ENCODE measurements at places on chromosomes 11 and 22.

DNA sequence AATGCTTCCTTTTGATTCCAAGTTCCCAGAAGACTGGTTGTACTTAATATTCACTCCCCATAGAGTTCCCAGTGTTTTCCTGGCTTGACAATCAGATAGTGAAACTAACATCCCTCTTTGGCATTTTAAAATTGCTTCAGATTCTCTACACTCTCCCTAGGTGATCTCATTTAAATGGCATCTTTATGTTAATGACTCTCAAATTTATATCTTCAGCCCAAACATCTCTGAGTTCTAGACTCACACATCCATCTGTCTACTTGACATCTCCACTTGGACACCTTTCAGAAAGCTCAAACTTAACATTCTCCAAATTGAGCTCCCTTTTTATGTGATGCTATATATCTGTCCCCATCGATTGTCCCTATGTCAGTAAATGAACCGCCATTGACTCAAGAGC is 232.0 kb downstream of the NTM start:
- no peak for DNase-seq

- no peak for DNase-seq
Measured at GRCh38 chr22:37549704-37550059, 10.6 kb upstream of the CDC42EP1 start.

GRCh38 chr11:89163686-89164085 is 14.0 kb upstream of the TYR start:
- DNase-seq = no peak

GRCh38 chr11:78727816-78728215 is 153.2 kb upstream of the NARS2 start:
- DNase-seq = no peak

- peak; percentile 34 for DNase-seq
Measured at GRCh38 chr11:48107188-48107704, 109.4 kb upstream of the OR4B1 start.

GRCh38 chr11:106420048-106420665 is 342.7 kb downstream of the AASDHPPT start:
- no peak for DNase-seq

- DNase-seq = no peak
Measured at GRCh38 chr11:18111005-18111404, 5.1 kb upstream of the SAAL1 start.

DNA sequence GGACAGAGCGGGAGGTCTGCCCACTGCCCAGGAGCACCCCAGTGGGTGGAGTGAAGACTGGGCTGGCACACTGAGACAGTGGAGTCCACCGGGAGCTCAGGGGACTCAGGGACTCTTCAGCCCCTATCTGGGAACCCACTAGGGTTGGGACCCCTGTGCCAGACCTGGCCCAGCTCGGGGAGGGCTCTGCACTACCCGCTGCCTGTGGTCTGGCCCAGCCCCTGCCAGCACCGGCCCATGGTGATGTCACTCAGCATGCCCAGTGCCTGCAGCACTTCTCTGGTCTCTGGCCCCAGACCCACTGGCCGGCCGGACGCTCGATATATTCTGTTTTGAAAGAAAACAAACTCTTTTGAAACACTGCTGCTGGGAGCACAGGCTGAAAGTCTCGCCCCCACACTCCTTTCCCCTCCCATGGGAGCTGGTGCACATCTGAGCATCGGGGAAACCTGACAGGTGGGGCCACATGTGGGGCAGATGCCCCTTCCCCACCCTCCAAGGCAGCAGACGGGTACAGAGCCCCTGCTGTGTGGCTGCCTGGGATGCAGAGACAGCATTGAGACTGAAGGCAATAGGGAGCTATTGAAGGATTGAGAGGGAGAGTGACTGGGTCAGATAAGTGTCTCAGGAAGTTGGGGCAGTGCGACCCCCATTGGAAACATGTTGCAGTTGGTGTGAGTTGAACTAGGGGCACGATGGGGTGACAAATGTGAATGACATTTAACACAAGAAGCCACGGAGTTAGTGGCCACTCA is 62.9 kb downstream of the MYEOV start:
- no peak for DNase-seq

- DNase-seq = no peak
Measured at GRCh38 chr11:119663279-119663678, 65.7 kb downstream of the NECTIN1 start.

DNA sequence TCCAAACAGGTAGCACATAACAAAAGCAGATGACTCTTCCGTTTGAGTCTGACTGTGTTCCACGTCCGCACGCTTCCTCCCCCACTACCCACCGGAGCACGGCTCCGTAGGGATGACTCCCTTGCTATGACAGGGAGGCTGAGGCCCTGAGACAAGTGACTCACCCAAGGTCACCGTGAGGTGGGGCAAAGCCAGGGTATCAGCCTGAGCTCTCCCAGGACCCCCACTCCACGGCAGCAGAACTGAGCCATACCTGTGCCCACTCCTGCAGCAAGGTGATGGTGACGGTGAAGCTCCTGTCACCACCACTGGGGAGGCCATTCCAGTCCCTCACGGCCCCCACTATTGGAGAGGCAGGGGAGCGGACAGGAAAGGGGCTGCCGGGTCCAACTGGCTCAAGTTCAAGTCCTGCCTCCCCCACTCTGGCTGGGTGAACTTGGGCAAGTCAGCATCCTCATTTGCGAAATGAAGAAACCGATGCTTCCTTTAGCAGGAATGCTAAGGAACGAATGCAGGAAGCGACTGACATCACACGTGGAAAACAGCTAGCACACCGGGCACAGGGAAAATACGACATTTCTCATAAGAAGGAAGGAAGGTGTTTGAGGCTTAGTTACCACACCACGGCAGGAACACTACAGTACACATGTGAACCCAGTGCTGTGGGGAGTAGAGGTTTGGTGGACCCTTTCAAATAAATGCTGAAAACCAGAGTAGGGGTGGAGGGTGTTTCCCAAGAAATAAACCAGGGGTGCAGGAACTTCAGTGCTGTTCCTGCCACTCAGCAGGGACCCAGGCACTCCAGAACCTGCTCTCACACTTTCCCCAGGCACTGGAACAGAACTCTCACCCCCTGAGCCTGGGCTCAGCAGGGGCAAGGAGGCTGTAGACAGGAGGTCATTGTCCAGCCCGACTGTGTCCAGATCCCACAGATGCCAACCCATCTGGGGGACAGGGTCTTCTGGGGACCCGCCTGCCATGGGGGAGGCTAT is 32.4 kb upstream of the CBX7 start:
- no peak for DNase-seq

- DNase-seq = no peak
Measured at GRCh38 chr22:42959576-42960509, 55.1 kb downstream of the PACSIN2 start.

DNA sequence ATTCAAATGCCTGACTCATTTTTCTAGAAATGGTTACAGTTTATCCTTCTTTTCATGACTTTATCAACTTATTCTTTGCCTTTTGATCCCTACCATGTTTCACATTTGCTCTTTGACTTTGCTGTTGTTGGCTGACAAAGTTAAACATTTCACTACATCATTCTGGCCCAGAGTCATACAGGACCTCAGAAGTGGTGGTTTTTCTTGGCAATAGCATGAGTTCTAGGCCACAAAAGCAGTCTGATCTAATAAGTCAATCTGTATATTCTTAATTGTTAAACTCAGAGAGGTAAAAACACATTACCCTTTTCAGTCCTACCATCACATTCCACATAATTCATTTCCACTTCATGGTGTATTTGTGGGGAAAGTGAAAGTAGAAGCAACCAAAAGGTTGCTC is 763.2 kb upstream of the TENM4 start:
- DNase-seq = no peak

- no peak for DNase-seq
Measured at GRCh38 chr11:62874851-62875250, 5.8 kb upstream of the SLC3A2 start.

DNA sequence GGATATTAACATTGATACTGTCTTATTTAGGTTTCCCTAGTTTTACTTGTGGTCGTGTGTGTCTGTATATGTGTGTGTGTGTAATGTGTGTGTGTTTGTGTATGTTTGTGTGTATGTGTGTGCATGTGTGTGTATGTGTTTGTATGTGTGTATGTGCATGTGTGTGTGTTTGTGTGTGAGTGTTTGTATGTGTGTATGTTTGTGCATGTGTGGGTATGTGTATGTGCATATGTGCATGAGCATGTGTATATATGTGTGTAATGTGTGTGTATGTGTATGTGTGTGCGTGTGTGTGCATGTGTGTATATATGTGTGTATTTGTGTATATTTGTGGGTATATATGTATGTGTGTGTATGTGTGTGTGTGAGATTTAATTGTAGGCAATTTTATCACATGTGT is 17.3 kb upstream of the DNAL4 start:
- DNase-seq = no peak

GRCh38 chr11:115303929-115304531 is 200.2 kb downstream of the CADM1 start:
- no peak for DNase-seq

GRCh38 chr11:109984634-109985289 is 108.4 kb upstream of the ZC3H12C start:
- no peak for DNase-seq

DNA sequence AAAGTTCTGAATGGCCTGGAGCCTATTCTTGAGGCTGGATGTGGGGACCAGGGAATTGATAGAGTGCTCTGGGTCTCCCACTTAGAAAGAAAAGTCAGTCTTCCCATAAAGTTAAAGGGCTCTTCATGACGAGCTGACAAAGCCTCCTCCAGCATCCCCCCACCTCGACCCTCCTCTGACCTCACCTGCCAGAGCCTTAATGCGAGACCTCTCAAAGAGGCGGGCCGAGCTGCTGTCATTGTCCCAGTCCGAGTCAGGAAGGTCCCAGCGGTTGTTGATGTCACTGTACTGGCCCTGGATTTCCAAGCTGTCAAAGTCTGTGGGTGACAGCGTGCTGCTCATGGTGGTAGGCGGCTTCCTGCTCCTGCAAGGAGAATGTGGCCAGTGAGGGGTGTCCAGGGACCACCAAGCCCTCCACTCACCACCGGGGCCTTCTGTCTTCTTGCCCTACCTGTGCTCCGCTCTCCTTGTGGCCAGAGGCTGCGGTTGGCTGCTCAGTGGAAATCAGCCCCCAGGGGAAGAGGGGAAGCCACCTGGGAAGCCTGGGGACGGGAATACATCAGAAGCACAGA is 8.0 kb downstream of the SPTBN2 start:
- DNase-seq = no peak

DNA sequence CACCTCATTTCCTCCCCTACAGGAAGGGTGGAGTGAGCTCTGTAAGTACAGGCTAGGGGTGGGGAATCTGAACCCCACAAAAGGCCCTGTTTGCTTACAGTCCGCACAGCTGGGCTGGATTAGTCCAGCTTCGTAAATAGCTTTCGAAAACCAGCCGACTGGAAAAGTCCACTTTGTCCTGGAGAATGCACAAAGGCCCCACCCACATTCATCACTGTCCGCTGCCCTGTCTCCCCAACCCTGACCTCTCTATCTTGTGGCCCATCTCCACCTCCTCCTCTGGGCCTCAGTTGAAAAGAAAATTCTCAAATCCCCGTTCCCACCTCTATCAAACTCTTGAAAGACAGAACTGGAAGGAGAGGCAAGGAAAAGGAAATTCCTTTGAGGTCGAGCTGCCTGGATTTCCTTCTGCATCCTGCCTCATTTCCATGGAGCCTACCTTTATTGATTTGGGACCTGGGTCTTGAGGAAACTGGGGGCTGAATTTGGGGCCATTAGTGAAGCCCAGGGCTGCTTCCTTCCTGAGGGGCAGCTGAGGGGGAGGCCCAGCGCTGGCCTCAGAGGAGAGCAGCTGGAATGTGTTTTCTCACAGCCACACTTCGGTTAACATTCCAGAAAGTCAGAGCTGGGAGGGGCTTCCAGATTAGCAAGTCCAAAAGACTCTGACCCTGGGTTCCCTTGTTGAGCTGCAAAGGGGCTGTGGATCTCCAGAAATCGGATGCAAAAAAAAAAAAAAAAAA is 147.6 kb downstream of the FBXO7 start:
- no peak for DNase-seq

- no peak for DNase-seq
Measured at GRCh38 chr11:129538323-129538722, 162.7 kb downstream of the BARX2 start.

DNA sequence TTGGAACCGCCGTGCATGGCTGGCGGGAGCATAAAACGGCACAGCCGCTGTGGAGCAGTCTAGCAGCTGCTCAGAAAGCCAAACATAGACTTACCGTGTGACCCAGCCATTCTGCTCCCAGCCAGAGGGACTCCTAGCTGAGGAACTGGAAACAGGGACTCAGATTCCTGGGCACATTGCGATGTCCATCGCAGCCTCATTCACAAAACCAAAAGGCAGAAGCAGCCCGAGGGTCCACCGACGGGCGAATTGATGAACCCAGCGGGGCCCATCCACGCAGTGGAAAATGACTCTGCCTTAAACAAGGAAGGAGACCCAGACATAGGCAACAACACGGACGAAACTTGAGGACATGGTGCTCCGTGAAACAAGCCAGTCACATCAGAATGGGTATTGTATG is 5.7 kb upstream of the MUC5B start:
- DNase-seq = peak; percentile 3

DNA sequence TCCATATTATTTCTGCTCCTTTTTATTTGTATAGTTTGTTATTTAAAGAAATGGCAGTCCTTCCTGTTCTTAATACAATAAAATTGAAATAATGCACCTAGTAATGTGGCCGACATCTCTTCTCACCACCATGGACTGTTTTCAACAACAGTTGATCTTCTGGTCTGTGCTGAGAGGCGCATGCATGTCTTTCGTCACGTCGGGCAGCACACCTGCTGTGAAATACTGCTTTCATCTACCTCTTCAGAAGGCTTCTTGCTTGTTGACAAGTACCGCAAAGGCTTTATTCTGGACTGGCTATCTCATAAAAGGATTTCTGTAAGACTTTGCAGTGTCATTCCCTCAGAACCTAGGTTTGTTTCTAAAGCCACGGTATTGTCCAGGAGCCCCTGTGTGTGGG is 13.9 kb upstream of the MYO18B start:
- DNase-seq = no peak
